ENCODE measurements at places on chromosomes 2 and 18. TPM values are rescaled to one million over a fixed set of nuclear protein-coding genes. Genes with fewer than 3 reads are reported as not detected.

Gene GBX2
- not detected for total RNA-seq

DNA sequence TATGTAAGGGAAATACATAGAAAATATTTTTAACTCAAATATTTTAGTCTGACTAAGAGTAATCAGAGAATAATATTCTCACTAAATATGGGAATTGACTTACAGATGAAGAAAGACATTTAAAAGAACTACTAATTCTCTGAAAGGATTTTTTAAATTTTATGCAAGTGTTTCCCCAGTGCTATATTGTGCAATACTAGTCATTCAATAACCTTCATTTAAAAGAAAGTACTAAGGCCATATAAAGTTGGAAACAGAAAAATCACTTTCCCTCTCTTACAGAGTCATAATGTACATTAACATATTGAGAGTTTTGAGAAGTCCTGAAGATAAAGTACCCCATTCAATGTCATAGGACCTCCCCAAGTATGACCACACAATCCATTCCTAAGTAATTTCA lies 584.6 kb upstream of the ACVR2A start:
- no peak for DNase-seq

Gene RIT2
- total RNA-seq = not detected

- DNase-seq = no peak
Observed at GRCh38 chr18:41347057-41347456, 608.0 kb upstream of the PIK3C3 start.
